Left cardiac atrium (tissue), 4 donors: ENCODE measurements at places on chromosomes 11 and 22. TPM values are rescaled to one million over a fixed set of nuclear protein-coding genes. Genes with fewer than 3 reads are reported as not detected.

- DNase-seq, result no peak
Observed at GRCh38 chr22:28328756-28329155, 350.9 kb downstream of the TTC28 start.

DNA sequence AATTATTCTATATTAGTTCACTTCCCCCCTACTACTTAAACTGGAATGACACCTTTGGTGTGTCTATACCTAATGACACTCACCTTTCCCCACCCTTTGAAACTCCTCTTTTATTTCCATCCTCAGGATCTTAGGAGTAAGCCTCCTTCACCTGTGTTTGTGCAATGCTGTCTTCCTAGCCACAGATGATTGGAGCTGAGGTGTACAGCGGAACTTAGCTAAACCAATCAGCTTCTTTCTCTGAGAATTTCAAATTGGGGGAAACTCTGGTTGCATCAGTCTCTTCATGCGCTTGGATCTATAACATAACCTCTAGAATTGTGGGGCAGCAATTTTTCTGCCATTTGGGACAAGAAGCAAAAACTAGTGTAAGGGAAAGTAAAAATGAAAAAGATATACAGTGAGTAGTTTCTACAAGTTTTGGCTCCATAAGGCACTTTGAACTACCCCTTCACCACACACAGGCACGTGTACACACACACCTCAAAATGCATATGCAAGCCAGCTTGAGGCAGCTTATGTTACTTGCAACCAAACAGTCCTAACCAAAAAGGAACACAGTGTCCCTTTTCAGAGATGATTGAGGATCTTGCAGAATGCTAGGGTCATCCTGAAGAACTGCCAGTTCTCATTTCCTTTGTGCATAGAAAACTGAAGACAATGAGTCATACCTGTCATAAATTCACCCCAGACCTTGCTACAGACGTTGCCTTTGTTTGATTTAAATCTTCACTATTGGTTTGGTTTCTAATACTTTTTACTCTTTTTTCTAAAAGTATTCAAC is 36.0 kb upstream of the LDLRAD3 start:
- no peak for DNase-seq

- DNase-seq, result peak; percentile 94
Observed at GRCh38 chr11:75428281-75428724, 4.7 kb downstream of the KLHL35 start.

- DNase-seq, result no peak
Observed at GRCh38 chr11:127639916-127640315, 639.3 kb upstream of the KIRREL3 start.

GRCh38 chr11:131637469-131638175 is 267.2 kb downstream of the NTM start:
- DNase-seq, result no peak

GRCh38 chr11:2834503-2835273 is 50.9 kb downstream of the CDKN1C start:
- DNase-seq, result no peak

DNA sequence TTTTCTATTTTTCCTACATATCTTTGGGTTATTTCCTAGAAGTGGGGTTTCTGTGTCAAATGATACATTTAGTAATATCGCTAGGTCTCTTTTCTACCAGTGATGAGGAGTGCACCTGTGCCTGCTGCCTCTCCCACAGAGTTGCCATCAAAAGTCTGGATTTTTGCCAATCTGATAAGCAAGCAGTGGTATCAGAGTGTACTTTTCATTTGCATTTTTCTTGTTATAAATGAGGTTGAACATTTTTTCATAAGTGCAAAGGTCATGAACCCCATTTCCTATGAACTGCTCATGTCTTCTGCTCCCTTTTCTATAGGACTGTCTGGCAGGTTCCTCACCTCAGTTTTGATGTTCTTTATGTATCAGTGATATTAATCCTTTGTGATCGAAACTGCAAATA is 1.7 kb downstream of the TRPM5 start:
- DNase-seq, result no peak

- no peak for DNase-seq
Observed at GRCh38 chr11:89355646-89356045, 135.5 kb downstream of the NOX4 start.

DNA sequence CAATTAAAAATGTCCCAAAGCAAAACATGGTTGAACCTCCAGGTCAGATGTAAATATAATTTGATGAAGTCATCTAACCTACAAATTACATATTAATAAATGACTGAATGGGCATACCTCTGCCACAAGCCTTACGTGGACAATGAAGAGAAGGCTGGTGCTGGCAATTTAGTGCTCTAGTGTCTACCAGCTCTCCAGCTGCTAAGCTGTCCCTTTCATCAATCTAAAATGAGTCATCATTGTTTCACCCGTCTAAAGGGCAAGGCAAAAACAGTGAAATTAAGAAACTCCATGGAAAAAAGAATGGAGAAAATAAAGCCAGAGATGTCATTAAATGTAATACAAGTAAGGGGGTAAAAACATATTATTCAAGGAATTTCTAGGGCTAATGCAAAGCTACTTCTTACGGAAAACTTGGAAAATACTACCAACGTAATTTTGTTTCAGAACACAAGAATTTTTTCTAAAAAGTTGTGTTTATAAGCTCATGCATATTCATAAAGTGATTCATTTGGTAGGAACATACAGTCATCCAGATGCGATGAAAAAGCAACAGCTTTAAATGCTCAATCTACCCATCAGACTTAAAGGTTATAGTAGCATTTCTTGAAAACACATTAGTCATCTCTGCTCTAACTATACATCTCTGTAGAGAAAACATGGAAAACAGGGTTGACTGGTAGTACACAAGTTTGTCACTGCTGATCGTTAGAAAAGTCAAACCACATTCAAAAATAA is 71.5 kb downstream of the SIK3 start:
- DNase-seq, result no peak

DNA sequence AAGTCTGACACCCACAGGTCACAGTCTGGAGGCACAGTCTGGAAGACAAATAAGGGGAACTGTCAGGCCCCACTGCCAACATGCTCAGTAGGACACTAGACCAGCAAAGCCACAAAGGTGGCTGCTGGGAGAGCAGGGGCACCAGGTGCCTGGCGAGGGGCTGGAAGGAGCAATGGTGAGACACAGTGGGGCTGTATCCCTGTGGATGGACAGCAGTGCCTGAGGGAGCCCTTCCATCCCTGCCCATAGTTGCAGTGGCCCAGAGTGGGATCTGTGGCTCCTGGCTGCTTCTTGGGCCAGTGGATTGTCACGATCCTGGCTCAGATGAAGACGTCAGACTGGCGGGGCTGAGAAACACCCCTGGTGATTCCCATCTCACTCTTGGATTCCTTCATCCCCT is 154.6 kb downstream of the DSCAML1 start:
- DNase-seq, result no peak

CASP4 gene
- total RNA-seq, result 21.7 TPM

OR52N1 gene
- total RNA-seq, result not detected

GGTLC2 gene
- total RNA-seq, result not detected

SLC22A8 gene
- not detected for total RNA-seq

C11orf52 gene
- total RNA-seq, result 3.3 TPM

SLC15A3 gene
- 24.8 TPM for total RNA-seq
